ENCODE measurements at places on chromosomes 3 and 15.

DNA sequence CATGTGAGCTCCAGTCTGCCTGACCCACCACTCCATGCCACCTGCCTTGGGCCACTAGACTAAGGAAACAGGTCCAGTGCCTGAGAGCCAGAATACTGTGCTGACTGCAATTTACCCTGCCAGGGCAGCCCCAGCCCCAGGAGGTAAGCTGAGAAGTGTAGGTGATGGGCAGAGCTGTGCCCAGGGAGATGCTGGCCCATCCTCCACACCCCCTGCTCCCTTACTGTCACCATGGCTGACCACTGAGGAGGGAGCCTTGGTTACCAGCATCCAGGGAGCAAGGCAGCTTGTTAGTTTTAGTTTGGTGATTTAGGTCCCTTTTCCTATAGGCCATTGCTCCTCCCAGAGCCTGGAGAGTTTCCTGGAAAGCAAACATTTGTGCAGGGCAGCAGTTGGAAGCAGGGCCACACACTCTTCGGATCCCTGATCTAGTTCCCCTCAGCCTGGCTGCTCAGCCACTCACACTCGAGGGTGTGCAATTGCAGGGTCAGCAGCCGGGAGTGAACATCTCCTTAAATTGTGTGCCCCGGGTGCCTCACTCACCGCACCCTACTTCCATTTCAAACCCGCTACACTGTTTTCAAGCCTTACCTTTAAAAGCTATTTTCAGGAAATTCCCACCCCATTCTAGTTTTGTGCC lies 2.0 kb downstream of the GALNT15 start:
- H3K27me3 ChIP-seq: no peaks in the 10 kb centered on the region
- peak overlapping the region; percentile 53 for H3K4me3 ChIP-seq
- DNase-seq: no peak

GRCh38 chr3:150751781-150752263 lies 11.1 kb downstream of the SIAH2 start:
- peak overlapping the region; percentile 58 for H3K27ac ChIP-seq
- no peak for DNase-seq
- no peaks in the 10 kb centered on the region for H3K27me3 ChIP-seq
- no peak overlapping the region for H3K4me3 ChIP-seq
- H3K36me3 ChIP-seq: no peaks in the 10 kb centered on the region
- H3K4me1 ChIP-seq: peaks cover 46% of the 10 kb centered on the region

DNA sequence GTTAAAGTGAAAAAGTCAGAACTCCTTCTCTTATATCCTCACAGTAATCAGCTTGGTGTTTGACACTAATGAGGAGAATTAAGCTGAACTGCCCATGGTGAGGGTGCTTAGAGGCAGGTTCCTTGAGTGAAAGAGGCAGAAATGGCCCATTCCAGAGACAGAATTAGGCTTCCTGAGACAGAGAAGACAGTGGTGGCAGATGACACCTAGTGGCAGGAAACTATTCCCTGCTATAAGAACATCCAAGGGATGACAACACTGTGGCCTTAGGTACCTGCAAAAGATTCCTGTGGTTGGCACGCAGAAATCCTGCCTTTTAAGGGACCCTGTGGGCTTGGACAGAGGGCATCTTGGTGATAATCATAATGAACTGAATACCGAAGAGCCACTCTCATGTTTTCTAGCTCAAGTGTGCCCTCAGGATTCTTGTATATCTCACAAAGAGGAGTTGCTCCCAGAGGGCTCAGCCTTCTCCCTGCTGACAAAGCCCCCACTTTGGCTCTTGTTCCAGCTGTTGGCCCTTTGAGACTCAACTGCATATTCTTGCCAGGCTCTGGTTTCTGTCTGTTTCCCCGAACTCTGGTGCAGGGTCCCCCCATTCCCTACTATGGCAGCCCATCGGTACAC lies 56.0 kb downstream of the KBTBD12 start:
- no peaks in the 10 kb centered on the region for H3K4me1 ChIP-seq
- no peaks in the 10 kb centered on the region for H3K27me3 ChIP-seq
- H3K4me3 ChIP-seq: no peak overlapping the region
- no peaks in the 10 kb centered on the region for H3K36me3 ChIP-seq
- DNase-seq: no peak

DNA sequence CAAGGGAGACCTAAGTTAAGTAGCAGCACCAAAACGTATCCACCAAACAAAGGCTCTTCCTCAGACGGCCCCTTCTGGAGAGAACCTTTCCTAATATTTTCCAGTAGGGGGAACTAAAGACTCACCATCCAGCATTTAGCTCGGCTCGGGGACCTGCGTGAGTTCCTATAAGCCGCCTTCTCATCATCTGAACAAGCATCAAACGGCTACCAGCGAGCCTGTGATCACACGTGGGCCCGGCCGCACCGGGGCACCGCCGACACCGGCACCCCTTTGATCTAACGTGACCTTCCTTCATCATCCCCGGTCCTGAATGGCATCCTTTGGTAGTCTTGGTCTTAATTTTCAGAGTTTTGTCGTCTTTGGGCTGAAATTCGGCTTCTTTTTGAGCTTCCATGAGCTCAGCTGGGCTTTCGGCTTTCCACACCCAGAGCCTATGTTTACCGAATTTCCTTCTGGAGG lies 1.4 kb upstream of the ROBO2 start:
- DNase-seq: peak; percentile 80
- H3K4me1 ChIP-seq: peaks cover 23% of the 10 kb centered on the region
- H3K4me3 ChIP-seq: peak overlapping the region; percentile 63
- H3K27ac ChIP-seq: no peak overlapping the region

GRCh38 chr15:87597346-87598052 lies 659.0 kb downstream of the NTRK3 start:
- no peaks in the 10 kb centered on the region for H3K4me1 ChIP-seq
- H3K27me3 ChIP-seq: no peaks in the 10 kb centered on the region
- H3K27ac ChIP-seq: no peak overlapping the region
- H3K4me3 ChIP-seq: no peak overlapping the region
- H3K36me3 ChIP-seq: no peaks in the 10 kb centered on the region
- DNase-seq: no peak

GRCh38 chr3:16671690-16672089 lies 66.5 kb upstream of the DAZL start:
- H3K27me3 ChIP-seq: no peaks in the 10 kb centered on the region
- H3K4me1 ChIP-seq: no peaks in the 10 kb centered on the region
- no peak overlapping the region for H3K4me3 ChIP-seq

GRCh38 chr3:184316792-184317191 lies 2.4 kb downstream of the EIF4G1 start:
- peaks cover 69% of the 10 kb centered on the region for H3K4me1 ChIP-seq
- H3K4me3 ChIP-seq: peak overlapping the region; percentile 78
- no peak for DNase-seq
- H3K27ac ChIP-seq: peak overlapping the region; percentile 99

GRCh38 chr3:111035316-111035715 lies 36.3 kb upstream of the NECTIN3 start:
- no peaks in the 10 kb centered on the region for H3K36me3 ChIP-seq
- no peaks in the 10 kb centered on the region for H3K4me1 ChIP-seq
- H3K4me3 ChIP-seq: no peak overlapping the region
- H3K27me3 ChIP-seq: no peaks in the 10 kb centered on the region

DNA sequence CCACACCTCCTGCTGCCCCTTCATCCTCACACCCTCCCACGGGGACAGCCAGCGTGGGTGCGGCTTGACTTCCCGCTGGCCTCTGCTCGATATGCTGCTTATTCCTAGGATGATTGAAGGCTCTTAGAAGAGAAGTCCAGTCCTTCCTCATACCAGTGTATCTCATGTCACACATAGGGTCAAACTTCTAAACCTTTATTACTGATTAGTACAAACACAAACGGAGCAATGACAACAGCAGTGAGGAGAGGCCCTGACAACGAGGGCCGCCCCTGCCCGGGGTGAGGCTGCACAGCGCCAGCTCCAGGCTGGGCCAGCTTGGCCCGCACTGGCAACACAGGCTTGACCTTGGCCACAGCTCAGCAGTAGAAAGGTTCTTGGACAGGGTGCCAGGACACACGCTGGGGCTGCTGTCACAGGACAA lies 3.7 kb downstream of the CIB1 start:
- H3K27me3 ChIP-seq: no peaks in the 10 kb centered on the region
- H3K36me3 ChIP-seq: peaks cover 58% of the 10 kb centered on the region
- no peak overlapping the region for H3K4me3 ChIP-seq
- DNase-seq: no peak
- peaks cover 43% of the 10 kb centered on the region for H3K4me1 ChIP-seq
- peak overlapping the region; percentile 29 for H3K27ac ChIP-seq

DNA sequence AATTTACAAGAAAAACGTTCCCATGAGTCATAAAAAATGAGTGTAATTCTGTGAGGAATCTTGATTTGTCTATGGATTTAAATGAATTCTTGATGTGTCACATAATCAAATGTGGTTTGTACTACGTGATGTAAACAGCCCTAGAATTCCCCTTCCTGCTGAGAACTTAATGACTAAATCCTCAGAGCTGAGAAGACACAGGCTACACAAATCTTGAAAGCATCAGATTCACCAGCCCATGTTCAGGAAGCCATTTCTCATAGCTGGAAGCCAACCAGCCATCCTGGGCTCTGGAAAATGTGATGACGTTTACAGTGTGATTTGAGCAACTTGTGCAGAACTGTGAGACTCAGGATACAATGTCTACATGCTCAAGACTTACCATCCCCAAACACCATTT lies 193.7 kb upstream of the MME start:
- no peak for DNase-seq
- no peaks in the 10 kb centered on the region for H3K4me1 ChIP-seq
- no peaks in the 10 kb centered on the region for H3K36me3 ChIP-seq

GRCh38 chr15:38411902-38412301 lies 42.0 kb upstream of the FAM98B start:
- no peaks in the 10 kb centered on the region for H3K36me3 ChIP-seq
- no peak for DNase-seq
- no peak overlapping the region for H3K4me3 ChIP-seq

GRCh38 chr15:39244776-39245175 lies 336.1 kb upstream of the THBS1 start:
- H3K4me3 ChIP-seq: no peak overlapping the region
- no peaks in the 10 kb centered on the region for H3K27me3 ChIP-seq
- DNase-seq: no peak
- no peaks in the 10 kb centered on the region for H3K36me3 ChIP-seq
- H3K4me1 ChIP-seq: no peaks in the 10 kb centered on the region

DNA sequence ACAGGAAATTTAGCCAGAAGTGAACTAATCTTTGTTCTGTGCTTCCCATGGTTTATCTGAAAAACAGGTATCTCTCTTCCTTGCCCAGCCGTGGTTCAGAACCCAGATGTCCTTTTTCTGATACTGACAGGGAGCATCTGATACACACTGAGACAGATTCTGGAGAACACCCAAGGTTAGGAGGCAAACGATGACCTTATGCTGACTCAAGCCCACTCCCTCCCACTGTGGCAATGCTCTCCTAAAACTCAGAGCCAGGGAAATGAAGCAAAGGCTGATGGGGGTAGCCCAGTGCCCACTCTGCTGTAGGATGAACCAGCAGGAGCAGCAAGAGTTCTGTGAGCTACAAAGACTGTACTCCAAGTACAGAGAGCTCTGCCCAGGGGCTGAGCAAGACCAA lies 225.1 kb downstream of the NTRK3 start:
- no peaks in the 10 kb centered on the region for H3K27me3 ChIP-seq
- no peak for DNase-seq
- no peaks in the 10 kb centered on the region for H3K4me1 ChIP-seq

DNA sequence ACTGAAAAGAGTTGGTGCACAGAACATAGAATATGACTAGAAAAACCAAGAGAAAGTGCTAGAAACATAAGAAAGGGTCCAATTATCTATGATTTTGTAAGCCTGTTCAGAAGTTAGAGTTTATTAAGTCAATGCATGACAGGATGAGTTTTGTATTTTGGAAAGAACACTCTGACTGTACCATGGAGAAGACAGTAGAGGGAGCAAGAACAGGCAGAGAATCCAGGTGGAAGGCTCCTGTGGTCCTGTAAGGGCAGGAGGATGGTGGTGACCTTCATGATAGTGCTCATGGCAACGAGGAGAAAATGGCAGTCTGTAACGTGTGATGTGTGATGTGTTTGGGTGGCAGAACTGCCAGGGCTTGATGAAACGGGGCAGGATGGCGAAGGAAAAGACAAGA lies 249.1 kb downstream of the CTNNB1 start:
- H3K36me3 ChIP-seq: no peaks in the 10 kb centered on the region
- H3K4me3 ChIP-seq: no peak overlapping the region
- DNase-seq: no peak
- H3K27ac ChIP-seq: no peak overlapping the region
- H3K27me3 ChIP-seq: no peaks in the 10 kb centered on the region

DNA sequence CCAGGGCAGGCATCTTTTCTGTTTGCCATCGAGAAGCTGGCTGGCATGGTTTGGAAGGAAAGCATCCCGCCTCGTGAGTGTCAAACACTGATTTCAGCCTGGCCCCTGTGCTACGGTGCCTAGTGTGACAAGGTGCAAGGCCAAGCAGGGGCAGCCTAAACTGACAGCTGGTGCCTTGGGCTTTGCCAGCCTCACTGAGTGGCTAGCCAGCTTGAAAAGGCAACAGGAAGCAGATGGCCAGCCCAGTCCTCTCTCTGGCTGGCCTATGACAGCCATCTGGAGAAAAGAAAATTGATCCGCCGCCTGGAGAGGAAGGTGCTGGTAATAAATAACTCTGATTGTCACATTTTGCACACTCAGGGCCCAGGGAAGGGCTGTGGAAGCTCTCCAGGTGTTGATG lies 52.2 kb downstream of the C3orf85 start:
- H3K27me3 ChIP-seq: no peaks in the 10 kb centered on the region
- H3K36me3 ChIP-seq: no peaks in the 10 kb centered on the region
- H3K4me3 ChIP-seq: no peak overlapping the region
- no peak overlapping the region for H3K27ac ChIP-seq
- no peaks in the 10 kb centered on the region for H3K4me1 ChIP-seq

DNA sequence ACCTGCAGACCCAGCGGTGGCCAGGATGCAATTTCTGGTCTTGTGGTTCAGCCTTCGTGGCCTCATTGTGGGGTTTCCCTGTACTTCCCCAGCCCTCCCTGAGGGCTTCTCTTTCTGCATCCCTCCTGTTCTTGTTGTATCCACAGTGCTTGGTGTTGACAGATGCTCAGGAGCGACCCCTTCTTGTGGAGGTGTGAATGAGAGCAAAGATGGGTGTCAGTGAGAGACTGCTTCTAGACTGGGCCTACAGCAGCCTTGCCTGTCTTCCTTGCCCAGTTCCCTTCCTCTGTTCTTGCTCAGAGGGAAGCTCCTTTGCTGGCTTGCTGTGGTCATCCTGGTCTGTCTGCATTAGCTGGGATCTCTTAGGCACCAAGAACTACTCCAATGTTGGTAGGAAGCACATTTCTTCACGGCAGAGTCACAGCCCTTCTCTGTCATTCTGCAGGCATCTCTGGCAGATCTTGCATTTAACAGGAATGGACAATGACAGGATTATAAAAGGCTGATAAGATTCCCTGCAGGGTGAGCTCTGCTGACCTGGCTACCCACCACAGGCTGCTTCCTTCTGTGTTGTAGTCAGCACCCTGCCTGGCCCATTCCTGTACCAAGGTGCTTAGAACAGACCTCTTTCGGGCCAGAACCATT lies 317.8 kb upstream of the C2CD4B start:
- peaks cover 15% of the 10 kb centered on the region for H3K4me1 ChIP-seq
- no peak overlapping the region for H3K27ac ChIP-seq
- H3K36me3 ChIP-seq: no peaks in the 10 kb centered on the region
- no peak for DNase-seq
- H3K27me3 ChIP-seq: no peaks in the 10 kb centered on the region
